CD4-positive, alpha-beta T cell treated with Interleukin-10 for 1 hour (primary cell): ENCODE measurements at places on chromosomes 11 and 22.

GRCh38 chr11:16572945-16573344 lies 165.5 kb upstream of the C11orf58 start:
- no peak for DNase-seq

GRCh38 chr11:64848826-64849597 lies 4.6 kb upstream of the CDC42BPG start:
- no peak for DNase-seq

- no peak for DNase-seq
Observed at GRCh38 chr11:1009991-1010390, 26.5 kb downstream of the MUC6 start.

DNA sequence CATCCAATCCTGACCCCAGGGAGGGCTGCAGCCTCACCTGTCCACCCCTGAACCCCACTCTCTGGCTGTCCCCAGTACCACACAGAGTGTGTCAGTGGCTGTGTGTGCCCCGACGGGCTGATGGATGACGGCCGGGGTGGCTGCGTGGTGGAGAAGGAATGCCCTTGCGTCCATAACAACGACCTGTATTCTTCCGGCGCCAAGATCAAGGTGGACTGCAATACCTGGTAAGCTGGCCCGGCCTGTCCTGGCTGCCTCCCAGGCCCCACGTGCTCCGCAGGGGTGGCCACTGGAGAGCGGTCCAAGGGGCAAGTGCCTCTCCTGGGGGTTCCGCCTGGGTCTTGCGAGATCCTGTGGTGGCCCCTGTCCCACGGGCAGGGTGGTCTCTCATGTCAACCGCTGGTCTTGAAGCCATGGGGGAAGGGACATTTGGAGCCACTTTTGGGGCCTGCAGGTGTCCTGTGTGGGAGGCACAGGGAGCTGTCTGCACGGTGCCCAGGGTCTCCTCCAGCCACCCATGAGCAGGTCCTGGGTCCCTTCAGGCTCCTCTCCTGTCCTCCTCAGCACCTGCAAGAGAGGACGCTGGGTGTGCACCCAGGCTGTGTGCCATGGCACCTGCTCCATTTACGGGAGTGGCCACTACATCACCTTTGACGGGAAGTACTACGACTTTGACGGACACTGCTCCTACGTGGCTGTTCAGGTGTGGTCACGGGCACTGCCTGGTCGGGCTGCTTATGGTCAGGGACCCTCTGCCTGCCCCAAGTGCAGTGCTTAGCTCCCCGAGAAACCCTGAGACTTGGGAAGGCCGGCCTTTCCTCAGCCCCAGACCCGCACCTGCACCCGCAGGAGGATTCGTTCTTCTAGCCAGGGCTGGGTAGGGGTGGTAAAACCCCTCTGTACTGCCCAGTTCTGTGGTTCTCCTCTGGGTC lies 11.8 kb downstream of the MUC2 start:
- DNase-seq: no peak

DNA sequence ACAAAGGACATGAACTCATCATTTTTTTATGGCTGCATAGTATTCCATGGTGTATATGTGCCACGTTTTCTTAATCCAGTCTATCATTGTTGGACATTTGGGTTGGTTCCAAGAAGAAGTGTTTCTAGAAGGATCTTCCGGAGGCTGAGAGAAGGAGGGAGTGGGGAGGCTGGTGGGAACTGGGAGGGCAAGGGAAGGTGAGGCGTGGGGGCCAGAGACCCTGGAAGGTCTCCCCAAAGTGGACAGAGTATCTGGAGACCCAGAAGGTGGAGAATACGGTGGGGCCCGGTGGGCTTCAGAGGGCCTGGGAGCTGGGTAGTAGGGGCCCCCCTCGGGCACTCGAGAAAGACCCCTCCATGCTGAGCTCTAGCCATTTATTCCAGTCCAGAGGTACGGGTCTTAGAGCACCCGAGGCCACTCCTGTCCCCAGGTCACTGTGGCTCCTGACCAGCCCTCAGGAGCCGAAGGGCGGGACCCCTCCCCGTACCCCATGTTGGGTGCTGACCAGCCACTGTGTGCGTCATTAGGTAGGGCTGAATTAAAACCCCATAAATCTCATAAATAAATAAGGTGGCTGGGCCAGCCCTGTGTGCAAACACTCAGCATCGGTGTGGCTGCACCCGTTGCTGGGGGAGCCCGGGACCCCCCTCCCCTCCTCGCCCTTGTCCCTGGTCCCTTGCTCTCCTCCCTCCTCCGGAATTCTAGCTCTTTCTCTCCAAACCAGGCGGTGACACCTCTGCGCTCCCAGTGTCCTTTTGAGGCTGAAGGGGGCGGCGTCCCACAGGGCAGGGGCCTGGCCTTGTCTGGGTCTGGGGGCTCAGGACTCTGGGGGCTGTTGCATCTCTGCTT lies 38.8 kb upstream of the MUC5AC start:
- no peak for DNase-seq

- no peak for DNase-seq
Observed at GRCh38 chr22:24323233-24323632, 52.6 kb downstream of the SPECC1L start.

DNA sequence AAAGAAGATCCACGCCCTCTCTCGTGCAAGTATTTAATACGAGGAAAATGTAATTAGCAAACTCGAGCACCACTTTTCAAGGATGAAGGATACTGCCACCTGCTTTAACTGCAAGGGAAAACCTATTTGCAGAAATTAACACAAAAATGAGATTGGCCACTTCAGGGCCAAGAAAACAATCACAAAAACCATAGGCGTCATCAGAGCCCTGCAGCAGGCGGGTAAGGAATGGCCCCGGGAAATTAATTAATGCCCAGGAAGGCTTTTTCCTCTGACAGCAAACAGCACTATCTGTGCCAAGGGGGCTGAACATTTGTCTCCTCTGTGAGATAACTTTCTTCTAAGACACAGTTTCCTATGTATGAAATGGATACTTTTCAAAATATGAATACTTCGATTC lies 255.7 kb downstream of the CTTN start:
- no peak for DNase-seq

- DNase-seq: no peak
Observed at GRCh38 chr11:10498022-10498400, 42.9 kb downstream of the AMPD3 start.

DNA sequence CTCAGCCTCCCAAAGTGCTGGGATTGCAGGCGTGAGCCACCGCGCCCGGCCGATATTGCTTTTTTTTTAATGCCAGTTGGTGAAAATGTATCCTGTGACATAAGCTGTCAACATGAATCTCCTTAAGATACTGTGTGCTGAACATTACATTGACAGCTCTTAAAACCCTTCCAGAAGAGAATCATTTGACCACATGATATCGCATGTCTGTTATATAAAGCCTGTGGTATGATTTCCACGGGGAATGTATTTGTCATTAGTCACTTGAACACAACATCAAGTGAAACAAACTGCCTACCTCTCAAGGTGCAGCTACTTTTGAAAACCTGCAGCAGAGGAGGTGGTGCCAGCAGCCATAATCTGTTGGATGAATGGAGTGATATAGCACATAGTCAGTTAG lies 67.0 kb downstream of the BCL2L13 start:
- DNase-seq: no peak

GRCh38 chr22:31327806-31328543 lies 18.2 kb downstream of the PATZ1 start:
- DNase-seq: no peak

- no peak for DNase-seq
Observed at GRCh38 chr11:26204839-26205238, 127.1 kb upstream of the ANO3 start.

- DNase-seq: no peak
Observed at GRCh38 chr22:23405366-23405851, 174.7 kb downstream of the IGLL1 start.

DNA sequence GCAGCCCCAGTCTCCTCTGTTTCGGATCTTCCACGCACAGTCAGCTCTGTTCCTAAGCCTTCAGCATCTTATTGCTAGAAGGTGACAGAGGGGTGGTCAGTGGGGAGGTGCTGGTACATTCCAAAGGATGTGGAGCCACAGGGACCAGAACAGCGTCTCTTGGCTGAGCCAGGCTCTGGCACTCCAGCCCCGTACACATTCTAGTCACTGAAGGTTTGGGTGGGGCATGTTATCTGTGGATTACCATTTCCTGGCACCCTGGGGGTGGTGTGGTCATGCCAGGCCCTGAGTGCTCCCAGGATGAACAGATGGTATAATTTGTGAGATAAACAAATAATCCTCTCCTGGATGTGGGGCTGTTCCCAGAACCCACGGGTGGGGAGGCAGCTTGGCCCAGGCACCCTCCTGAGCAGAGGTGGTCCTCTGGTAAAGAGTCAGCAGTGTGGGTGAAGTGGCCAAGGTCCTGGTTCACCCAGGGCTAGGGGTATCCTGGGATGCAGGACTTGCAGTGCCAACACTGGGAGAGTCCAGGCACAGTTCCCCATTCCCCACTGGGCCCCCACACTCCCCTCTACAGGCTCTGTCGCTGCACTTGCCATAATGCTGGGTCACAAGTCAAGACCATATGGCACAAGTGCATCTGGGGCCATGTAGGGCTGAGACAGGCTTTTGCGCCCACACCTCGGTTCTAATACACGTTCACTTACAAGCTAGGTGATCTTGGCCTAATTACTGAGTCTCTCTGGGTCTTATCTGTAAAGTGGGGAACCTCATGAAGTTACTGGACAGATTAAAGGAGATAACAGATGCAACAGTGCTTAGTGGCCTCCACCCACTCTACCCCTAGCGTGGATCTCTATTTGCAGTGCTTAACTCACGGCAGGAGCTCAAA lies 33.0 kb downstream of the DKK3 start:
- no peak for DNase-seq

- no peak for DNase-seq
Observed at GRCh38 chr11:4697585-4697984, at the start of gene OR51E2. Gene OR51E2 (minus strand): TSS chr11:4697853. CDS start chr11:4682711, 15,142 bp downstream.

GRCh38 chr11:112511271-112511670 lies 250.6 kb upstream of the PLET1 start:
- DNase-seq: no peak

GRCh38 chr22:45612451-45612901 lies 59.2 kb upstream of the ATXN10 start:
- DNase-seq: peak; percentile 31

- DNase-seq: no peak
Observed at GRCh38 chr11:91660036-91660435, 564.6 kb upstream of the FAT3 start.

DNA sequence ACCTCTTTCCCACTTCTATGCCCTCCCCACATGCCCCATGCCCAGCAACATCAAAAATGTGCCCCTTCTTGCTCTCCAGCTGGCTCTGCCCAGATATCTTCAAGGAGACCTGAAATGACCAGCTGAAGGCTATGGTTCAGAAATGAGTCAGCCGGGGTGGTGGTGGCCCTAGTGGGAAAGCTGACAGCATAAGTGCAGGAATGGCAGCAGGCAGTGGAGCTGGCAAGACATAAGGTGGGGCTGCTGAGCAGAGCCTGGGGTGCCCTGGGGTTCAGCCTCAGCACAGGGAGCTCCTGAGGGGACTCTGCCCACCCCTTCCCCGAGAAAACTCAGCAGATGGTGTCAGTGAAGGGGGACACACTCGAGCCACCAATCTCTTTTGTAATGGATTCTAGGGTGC lies 593.4 kb downstream of the BUD13 start:
- no peak for DNase-seq

GRCh38 chr11:65653229-65654225 lies 9.2 kb downstream of the RELA start:
- DNase-seq: no peak

GRCh38 chr11:83459798-83460197 lies 173.6 kb upstream of the CCDC90B start:
- no peak for DNase-seq

DNA sequence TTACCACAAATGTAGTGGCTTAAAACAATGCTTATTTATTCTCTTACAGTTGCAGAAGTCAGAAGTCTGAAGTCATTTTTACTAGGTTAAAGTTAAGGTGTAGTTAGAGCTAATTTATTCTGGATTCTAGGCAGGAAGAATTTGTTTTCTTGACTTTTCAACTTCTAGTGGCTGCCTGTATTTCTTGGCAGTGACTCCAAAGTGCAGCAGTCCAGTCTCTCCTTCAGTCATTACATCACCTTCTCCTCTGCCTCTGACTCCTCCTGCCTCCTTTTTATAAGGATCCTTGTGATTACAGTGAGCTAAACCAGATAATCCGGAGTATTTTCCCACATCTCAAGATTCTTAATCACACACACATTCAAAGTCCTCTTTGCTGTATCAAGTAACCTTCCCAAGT lies 581.4 kb downstream of the KCNA4 start:
- DNase-seq: no peak

- no peak for DNase-seq
Observed at GRCh38 chr11:118147502-118147901, 5.1 kb downstream of the SCN4B start.

DNA sequence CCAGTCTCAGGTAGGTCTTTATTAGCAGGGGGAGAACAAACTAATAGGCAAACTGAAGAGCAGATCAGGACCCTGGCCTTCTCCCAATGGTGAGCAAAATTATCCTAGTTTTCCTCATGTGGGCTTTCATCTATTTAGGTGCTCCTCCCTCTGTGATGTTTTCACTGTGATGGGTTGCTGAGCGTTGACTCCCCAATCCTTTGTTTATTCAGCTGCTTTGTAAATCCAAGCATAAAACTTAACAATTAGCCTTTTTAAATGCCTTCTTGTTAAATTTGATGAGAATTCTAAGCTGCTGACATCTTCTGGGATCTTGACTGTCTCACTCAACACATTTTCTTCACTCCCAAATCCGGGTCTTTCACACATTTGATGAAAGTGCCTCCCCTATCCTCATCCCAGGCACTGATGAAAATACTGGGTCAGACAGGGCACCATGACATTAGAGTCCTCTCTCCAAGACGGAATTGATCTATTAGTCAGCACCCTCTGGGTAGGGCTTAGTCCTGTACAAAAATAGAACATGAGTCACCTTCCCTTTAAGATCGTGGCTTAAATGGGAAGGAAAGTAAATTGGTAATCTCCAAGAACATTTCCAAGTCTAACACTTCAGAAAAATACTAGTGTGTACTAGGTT lies 199.3 kb upstream of the ISX start:
- no peak for DNase-seq

- DNase-seq: no peak
Observed at GRCh38 chr22:49082451-49082850, 745.2 kb downstream of the BRD1 start.

DNA sequence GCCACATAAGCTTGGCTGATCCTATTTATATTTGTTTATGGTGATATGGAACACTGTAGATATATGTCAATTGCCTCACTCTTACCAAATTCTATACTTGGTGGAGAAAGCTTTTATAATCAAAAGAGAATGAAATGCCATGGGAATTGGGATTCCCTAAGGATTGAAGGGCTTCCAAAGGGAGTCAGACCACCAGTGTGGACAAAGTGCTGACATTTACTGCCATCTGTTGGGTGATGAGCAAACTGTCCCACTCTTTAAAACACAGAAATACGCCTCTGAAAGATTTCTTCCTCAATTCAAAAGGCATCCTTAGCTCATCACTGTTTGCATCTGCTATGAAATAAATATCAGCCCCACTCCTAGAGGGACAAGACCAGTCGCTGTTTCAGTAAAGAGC lies 7.1 kb downstream of the SLC1A2 start:
- no peak for DNase-seq

- no peak for DNase-seq
Observed at GRCh38 chr22:23090457-23090835, 20.1 kb downstream of the GNAZ start.
